ENCODE measurements at places on chromosomes 1 and 21.

DNA sequence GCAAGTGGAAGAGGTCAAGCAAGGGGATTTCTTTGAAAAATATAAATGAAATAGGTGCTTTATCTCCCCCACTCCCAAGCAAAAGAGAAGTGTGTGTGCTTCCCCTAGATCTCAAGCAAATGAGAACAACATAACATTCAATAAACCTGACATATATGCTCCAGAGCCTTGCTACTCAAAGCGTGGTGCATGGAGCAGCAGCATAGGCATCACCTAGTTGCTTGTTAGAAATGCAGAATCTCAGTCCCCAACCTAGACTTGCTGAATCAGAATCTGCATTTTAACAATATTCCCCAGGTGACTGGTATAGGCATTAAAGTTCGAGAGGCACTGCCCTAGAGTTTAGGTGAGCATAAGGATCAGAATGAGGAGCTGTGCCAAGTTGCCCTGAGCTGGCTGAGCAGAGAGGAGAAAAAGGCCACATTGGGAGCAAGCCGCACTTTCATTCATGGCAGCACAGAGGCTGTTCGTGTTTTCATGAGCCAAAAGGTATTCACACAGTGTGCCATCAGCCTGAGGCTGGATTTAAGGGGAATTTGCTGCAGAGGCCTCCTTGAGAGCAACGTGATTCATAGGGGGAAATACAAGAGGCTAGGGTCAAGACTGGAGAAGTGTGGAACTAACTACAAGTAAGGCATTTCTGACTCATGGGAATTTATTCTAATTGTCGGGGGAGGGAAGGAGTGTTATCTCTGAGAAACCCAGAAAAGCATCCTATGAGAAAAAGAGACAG, 14.3 kb upstream of the LPAR3 start:
- DNase-seq: no peak

DNA sequence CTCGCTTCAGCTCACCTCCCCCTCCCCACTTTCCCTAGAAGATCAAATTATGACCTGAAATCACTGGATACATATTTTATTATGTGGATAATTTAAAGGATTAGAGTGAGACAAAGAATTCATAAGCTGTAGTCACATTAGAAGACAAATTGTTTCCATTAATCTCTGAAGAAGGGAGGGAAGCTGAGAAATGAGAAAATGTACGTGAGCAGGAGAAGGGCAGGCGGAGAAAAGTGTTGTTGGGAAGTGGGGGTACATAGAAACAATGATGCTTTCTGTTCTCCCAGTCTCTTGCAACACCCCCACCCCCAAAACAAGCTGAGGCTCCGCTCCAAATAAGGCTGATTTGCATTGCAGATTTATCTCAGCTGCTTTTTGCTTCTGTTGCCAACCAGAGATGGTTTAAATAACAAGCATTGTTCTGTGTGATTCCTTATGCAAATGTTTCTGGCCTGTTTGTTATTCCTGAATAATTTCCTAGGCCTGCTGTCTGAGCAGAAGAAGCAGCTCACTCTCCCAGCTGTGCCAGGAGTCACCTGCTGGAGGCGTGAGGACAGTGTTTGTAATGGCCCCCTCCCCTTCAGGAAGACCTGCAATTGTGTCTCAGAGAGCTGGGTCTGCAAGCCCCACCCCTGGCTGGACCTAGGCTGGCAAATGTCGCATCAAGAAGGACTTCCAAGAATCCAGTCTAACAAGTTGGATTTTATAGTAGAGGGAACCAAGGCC, 121.8 kb upstream of the TNR start:
- DNase-seq: no peak

DNA sequence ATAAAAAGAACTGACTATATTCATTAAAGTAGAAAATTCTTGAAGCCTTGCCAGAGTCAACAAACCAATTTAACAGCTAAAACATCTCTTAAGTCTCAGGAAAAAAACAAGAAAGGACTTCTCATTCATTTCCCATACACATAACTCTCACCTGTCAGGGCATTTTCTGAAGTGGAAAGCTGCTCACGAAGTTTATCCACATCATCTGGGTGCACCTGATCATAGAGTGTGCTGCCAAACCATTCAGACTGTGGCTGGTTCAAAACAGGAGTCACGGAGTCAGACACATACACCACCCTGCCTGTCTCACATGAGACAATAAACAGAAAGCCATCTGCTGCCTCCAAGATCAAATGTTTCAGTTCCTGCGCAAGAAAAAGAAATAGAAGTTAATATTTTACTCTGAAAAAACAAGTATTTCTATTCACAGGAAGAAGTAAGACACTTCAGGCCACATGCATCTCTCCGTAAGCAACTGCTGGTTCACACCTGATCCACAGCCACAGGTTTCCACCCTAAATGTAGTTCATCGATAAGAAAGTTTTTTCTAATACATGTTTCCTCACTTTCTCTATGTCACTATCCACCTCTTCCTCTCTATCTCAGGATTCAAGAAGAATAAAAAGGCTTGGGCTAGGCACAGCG, 28.2 kb upstream of the CTSK start:
- DNase-seq: no peak

DNA sequence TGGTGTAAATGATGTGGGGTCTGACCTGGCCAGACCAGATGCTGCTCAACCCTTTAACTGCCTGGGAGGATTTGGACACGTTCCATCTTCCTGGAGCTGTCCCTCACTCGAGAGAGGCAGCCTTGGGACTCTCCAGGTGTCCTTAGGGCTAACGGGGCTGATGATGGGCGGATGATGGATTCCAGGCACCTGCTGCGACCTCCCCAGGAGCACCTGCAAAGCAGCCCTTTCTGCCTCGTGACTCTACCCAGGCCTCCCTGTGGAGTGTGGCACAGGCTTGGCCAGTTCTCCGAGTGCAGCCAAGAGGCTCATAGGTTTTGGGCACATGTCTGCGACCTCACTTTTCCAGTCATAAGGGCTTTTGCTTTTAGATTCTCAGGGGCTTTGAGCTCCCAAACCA, 12.3 kb upstream of the TRIM17 start:
- no peak for DNase-seq

DNA sequence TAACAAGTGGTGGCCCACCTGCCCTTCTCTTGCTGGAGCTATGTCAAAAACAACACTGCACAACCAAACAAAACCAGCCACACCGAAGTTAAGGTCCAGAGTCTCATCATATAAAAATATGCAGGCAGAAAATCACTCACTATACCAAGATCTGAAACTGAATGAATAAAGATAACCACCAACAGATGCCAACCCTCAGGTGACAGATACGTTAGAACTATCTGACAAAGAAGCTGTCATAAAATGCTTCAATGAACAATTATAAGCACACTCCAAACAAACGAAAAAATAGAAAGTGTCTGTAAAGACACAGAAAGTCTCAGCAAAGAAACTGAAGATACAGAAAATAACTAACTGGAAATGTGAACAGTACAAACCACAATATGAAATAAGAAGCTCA, 14.0 kb downstream of the ZNF496 start:
- DNase-seq: no peak

DNA sequence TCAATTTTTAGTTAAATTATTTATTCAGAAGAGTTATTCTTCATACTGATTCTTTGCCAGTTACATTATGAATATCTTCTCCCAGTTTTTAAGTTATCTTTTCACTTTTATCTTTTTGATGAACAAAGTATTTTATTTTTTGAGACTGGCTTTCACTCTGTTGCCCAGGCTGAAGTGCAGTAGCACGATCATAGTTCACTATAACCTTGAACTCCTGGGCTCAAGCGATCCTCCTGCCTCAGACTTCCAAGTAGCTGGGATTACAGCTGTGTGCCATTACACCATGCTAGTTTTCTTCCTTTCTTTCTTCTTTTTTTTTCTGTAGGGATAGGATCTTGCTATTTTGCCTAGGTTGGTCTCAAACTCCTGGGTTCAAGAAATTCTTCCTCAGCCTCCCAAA, 3.5 kb downstream of the GORAB start:
- no peak for DNase-seq

- no peak for DNase-seq
These were observed 115.9 kb downstream of the NTMT2 start for GRCh38 chr1:170261669-170262068.

DNA sequence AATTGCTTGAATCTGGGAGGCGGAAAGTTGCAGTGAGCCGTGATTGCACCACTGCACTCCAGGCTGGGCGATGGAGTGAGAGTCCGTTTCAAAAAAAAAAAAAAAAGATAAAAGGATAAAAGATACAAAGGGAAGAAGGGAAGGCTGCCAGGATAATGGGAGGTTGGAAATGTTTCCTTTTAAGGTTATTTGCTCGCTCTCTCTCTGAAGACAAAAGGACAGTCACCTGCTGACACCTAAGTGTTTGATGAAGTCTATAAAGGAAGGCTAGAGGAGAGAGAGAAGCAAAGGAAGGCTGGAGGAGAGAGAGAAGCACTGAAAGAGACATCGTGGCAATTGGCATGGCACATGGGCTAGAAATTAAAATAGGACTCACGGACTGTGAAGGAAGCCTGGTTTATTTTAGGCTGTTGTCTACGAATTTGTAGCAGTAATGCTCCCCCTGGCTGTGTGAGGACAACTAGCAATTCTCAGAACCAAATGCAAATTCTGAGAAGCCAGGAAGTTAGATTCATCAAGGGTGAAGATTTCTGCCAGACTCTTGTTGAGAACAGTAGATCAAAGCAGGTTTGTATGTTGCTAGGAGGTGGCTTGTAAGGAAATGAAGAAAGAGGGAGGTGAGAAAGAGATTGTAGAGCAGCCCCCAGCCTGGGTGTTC, 154.2 kb downstream of the ZP4 start:
- DNase-seq: no peak

DNA sequence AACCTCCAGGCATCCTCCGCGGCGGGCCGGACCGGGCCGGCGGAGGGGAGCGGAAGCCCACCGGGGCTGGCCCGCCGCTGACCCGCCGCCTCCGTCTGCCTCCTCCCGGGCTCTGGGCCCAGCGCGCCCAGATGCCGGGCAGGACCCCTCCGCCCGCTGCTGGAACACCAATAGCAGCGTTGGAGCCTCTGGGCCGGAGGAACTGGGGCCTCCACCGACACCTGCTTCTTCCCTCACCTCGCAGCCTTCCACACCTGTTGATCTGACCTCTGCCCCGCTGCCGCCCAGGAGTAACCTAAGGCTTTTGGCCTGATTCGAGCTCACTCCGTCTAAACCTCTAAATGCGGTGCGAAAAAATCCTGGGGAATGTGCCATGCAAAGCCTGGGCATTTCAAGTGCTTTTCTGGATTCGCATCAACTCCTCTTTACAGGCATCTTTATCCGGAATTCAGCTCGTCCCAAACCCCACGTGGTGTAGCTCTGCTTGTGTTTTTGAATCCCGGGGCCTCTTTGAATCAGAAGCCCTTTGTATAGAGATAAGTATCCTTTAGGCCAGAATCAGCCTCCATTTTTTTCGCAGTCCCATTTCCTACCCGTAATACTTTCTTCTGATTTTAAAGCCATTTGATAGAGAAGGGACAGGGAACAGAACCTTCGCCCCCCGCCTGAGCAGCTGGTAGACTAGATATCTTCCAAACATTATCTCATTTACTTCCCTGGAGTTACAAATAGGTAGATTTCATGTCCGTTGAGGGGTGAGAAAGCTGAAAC, 680 bp upstream of the CNN3 start:
- no peak for DNase-seq

DNA sequence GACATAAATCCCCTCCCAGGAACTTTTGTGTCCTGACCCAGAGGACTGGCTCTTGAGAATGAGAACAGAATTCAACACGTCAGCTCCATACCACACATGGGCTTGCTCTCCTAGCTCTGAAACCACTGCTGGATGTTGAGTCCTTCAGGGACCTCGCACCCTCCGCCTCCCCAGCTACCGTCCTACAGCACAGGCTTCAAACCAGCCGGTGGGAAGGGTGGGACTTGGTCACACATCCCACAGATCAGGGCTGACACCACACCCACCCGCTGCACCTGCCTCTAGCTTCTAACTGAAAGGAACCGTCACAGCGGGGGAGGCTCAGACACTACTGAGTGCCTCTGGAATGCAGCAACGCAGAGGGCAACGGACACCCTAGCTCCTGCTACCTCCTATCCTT, 24.0 kb downstream of the MRAP start:
- no peak for DNase-seq
